ENCODE measurements at places on chromosomes 7 and 10.
A peak's percentile ranks its signal among the peaks of the same experiment; 100 is the strongest.

- DNase-seq: no peak
Observed at GRCh38 chr7:50781381-50782293, 1.1 kb downstream of the GRB10 start.

- peak; percentile 85 for DNase-seq
Observed at GRCh38 chr7:12638851-12639456, 48.5 kb upstream of the ARL4A start.

DNA sequence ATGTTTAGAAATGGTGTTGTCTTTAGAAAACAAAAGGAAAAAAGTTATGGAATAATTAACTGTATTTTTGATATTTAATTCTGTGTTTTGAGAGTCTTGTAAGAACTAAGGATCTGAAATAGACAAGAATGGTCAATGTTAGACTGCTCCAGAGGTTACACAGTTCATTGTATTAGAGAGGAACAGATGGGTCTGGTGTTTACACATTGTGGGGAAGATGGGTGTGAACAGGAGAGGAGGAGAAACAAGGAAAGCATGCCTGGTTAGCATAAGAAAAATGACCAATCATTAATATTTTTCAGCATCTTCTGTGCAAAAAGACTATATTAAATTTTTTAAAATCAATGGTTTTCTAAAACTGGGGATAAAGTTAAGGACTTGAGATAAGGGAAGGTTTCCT, 11.9 kb downstream of the MEOX2 start:
- DNase-seq: no peak

- no peak for DNase-seq
Observed at GRCh38 chr10:129272866-129273650, 194.0 kb upstream of the MGMT start.

DNA sequence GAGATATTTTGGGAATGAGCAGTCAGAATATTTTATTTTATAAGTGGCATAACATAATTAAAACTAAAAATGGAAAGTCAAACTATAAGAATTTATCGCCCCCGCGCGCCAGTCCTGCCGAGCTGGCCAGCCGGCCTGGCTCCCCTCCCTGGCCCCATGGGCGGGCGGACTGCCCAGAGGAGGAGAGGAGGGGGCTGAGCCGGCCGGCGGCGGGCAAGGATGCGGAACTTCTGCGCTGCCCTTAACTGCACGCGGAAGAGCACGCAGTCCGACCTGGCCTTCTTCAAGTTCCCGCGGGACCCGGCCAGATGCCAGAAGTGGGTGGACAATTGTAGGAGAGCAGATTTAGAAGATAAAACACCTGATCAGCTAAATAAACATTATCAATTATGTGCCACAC, 96.8 kb downstream of the DKK1 start:
- DNase-seq: no peak

GRCh38 chr7:123346766-123347165, 147.0 kb upstream of the SLC13A1 start:
- no peak for DNase-seq

- DNase-seq: no peak
Observed at GRCh38 chr7:152959610-152960009, 200.1 kb downstream of the ACTR3B start.

DNA sequence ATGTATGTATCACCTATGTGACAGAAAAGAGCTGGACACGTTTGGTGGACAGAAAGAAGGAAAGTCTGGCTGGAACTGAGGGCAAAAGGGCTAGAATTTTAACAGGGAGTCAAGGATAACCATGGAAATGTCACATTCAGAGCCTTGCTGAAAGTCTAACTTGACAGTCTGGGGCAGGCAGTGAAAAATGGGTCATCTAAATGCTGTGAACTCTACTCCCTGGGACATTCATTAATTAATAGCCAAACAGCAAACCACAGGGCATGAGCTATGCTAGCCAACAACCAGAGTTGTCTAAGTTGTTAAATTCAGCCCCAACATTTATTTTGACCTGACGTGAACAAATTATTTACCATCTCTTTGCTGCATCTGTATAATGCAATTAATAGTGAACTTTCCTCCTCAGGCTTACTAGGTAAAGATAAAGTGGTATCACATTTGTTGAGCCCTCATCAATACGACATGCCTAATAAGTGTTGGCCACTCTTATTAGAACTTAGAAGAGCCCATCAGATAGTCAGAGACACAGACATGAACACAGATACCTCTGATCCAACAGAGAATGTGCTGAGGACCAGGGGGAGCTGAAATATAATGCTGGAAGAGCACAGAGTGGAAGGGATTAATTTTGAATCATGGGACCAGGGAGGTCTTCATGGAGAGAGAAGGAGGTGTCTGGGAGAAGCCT, 109.9 kb downstream of the SORCS1 start:
- DNase-seq: no peak

DNA sequence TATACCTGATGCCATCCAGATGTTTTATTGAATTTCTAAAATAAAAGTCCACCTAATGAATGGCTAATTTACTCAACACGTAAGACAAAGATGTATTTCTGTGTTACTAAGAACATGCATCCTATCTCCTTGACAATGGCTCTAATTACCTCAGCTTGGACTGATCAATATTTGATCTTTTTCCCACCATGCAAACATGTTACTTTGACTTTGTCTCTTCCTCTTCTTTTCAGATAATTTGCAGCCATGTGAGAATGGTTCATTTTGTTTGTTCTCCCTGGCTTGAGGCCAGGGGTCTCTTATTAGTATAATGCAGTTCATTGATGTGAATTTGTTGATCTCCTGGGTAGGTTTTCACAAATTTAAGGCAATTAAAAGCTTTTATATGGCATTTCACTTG, 302.1 kb downstream of the ADK start:
- DNase-seq: no peak

DNA sequence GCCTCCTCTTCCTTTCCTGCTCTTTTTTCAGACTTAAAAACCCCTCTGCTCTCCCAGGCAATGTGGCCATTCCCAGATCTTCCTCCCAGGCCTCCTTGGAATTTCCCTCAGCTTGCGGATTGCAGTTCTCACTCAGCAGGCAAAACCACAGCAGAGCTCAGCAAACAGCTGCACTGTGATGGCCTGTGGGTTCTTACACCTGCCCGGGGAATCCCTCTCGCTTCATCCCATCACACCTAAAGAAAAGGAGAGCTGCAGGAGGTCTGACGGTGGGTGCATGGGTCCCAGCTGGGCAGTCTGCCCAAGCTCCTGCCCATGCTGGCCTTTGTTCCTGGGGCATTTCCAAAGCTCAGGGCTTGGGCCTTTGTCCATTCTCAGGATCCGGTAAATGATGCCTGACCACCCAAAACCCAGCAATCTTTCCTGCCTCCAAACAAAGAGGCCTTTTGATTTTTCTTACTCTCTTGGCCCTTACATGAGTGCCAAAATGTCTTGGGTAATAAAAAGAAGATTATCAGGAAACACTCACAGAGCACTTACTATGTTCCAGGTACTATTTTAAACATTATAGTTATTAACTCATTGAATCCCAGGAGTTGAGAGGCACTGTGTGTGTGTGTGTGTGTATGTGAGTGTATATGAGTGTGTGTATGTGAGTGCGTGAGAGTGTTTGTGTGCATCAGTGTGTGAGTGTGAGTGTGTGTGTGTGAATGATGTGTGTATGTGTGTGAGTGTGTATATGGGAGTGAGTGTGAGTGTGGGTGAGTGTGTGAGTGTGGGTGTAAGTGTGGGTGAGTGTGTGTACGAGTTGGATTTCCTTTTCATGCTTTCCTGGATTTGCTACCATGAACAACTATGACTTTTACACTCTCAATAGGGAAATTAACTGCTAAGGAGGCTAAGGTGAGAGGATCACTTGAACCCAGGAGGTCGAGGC, 64.5 kb upstream of the PODXL start:
- no peak for DNase-seq

- no peak for DNase-seq
Observed at GRCh38 chr10:75068523-75068922, 42.9 kb upstream of the SAMD8 start.

- no peak for DNase-seq
Observed at GRCh38 chr7:78635026-78635793, 818.3 kb downstream of the MAGI2 start.

DNA sequence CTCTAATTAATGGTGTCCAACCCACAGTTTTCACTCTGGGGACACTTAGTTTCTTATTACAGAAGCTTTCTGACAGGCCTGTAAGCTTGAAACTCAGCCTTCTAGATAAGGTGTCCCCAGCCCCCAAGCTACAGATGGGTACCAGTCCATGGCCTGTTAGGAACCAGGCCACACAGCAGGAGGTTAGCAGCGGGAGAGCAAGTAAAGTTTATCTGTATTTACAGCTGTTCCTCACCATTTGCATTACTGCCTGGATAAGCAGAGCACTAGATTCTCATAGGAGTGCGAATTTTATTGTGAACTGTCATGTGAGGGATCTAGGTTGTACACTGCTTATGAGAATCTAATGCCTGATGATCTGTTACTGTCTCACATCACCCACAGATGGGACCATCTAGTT, 93.7 kb downstream of the TMEM26 start:
- DNase-seq: no peak

DNA sequence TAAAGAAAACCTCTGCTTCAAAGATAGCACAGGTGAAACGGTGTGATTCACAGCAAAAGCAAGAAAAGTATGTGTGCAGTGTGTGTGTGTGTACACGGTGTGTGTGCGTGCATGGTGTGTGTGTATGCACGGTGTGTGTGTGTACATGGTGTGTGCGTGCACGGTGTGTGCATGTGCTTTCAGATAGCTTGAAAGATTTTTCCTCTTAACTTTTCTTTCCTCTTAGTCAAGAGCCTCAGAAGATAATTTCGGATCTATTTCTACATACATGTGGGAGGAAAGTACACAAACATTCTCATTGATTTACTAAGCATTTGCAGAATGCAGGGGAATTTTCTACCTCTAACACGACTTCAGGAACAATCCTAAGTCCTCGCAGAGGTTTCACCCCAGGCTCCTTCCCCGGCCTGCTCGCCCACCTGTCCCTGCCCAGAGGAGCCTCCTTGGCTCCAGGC, 2.9 kb downstream of the FGFR2 start:
- DNase-seq: no peak

- no peak for DNase-seq
Observed at GRCh38 chr7:29449569-29450260, 113.9 kb upstream of the PRR15 start.
